SW 1271 (cell line): ENCODE measurements at places on chromosomes 6 and 20.

GRCh38 chr20:62969179-62969760, 16.8 kb downstream of the SLC17A9 start:
- no peak for DNase-seq

- no peak for DNase-seq
Measured at GRCh38 chr6:52620055-52620905, 43.4 kb upstream of the TRAM2 start.

GRCh38 chr6:162562041-162562440, 165.5 kb downstream of the PRKN start:
- DNase-seq = no peak

GRCh38 chr20:57934007-57934805, 224.4 kb upstream of the PMEPA1 start:
- DNase-seq = no peak

DNA sequence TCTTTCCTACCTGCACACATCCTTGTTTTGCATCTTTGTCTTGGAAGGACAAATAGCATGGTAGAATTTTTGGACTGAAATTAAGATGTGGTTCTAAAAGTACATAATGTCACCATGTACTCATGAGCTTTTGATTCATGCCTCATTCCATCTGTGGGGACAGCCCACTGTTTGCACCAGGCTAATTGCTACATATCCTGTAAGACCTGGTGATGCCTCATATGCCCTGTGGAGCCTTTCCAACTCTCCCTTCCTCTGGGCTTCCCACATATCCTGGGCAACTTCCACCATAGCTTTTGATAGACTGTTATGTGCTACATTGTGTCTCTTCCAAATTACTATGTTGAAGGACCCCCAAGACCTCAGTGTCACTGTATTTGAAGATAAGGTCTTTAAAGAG, 213.6 kb upstream of the PREP start:
- DNase-seq = no peak

GRCh38 chr6:23176883-23177282, 607.5 kb downstream of the HDGFL1 start:
- DNase-seq = no peak

- no peak for DNase-seq
Measured at GRCh38 chr20:42027746-42028268, 409.6 kb upstream of the CHD6 start.

DNA sequence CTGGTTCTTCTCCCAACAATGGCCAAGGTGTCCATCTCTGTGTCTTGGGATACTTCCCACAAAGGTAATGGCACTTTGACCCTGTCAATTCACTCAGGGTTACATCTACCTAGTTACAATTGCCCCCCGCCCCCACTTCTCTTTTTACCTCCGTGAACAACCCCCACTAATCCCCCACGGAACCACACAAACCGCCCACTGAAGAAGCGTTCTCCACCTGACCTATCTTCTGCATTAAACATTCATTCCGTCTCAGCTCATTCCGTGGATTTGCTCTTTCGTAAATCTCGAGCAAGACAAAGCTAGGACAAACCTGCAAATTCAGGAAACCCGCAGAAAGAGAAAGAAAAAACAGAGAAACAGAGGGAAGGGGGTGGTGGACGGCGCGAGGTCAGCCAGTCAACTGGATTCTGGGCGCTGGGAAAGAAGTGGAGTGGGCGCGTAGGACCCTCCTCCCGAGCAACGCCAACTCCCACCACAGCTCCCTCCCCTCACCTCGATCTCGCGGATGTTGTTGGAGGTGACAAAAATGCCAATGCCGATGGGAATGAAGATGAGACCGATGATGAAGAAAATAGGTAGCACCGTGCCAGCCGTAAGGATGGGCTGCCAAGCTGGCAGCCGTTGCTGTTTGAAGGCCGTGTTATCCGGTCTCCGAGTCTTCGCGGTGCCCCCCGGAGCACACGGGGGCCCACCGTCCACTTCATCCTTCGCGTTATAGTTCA, 523 bp downstream of the TMEM30A start:
- DNase-seq = no peak

DNA sequence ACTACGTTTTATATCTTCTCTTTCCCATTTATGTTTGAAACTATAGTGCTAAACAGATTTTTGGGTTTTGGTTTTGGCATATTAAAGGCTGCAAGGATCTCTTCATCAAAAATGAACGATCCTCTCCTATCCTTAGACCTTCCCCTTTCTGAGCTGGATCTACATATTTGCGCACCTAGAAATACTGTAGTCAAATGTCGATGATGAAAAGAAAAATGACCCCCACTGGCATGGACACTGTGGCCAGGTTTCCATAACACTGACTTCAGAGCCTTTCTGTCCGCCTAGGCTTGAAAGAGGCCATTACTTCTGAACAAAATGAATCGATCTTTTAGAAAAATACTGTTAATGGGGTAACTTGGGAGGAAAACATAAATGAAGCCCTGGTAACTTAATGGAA, 5.8 kb downstream of the FLRT3 start:
- DNase-seq = no peak

GRCh38 chr6:168333989-168334388, 14.4 kb upstream of the DACT2 start:
- DNase-seq = no peak
